ENCODE measurements at places on chromosomes 13 and 19.

GRCh38 chr19:35710784-35711723 is 6.7 kb downstream of the ZBTB32 start:
- no peak for DNase-seq

- DNase-seq, result peak; percentile 85
Observed at GRCh38 chr19:43755256-43755801, 567 bp upstream of the SMG9 start.

GRCh38 chr19:57701625-57702024 is 7.4 kb downstream of the ZNF154 start:
- DNase-seq, result no peak

DNA sequence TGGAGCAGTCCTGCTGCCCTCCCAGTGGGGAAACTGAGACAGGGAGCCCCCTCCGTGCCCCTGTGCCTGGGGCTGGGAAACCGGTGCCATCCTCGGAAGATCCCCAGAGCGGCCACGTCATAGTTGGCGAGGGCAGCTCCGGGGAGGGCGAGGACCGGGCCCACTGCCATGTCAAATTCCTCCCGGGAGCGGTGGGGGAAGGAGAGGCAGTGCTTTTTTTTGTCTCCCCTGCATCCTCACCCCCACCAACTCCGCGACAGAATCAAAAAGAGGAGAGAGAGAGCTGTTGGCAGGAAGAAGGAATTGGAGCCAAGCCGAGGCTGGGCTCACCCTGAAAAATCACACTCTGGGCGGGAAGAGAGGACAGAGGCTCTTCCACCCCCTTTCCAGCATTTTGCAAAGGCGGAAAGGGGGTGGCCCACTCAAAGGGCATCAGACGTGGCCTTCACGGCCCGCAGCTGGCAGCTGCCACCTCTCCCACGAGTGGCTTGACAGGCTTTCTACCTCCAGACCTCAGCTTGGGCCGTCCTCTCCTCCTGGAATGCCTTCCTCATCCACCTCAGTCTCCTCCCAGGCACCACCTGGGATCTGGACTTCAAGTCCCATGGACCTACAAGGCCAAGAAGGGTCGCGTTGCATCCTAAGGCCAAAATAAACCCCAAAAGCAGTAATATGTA is 19.6 kb upstream of the NFIC start:
- DNase-seq, result peak; percentile 79

- no peak for DNase-seq
Observed at GRCh38 chr13:19836472-19836871, 27.0 kb downstream of the ZMYM5 start.

GRCh38 chr19:47406711-47407416 is 12.5 kb downstream of the MEIS3 start:
- no peak for DNase-seq

DNA sequence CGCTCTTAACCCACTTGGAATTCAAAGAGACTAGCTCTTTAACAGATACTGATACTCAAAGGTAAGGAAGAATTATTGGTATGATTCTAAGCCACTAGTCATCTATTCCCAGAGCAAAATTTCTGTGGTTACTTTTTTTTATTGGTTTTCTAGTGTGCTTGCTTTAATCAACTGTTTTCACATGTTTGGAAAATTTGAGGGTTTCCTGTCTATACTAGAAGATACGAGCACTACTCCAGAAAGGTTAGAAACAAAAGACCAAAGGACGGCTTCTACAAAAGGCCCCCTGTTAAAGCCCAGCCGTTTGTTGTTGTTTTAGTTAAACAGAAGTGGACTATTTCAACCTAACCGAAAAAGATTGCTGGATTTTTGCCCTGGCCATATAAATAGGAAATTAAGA is 18.5 kb upstream of the LPAR6 start:
- no peak for DNase-seq

DNA sequence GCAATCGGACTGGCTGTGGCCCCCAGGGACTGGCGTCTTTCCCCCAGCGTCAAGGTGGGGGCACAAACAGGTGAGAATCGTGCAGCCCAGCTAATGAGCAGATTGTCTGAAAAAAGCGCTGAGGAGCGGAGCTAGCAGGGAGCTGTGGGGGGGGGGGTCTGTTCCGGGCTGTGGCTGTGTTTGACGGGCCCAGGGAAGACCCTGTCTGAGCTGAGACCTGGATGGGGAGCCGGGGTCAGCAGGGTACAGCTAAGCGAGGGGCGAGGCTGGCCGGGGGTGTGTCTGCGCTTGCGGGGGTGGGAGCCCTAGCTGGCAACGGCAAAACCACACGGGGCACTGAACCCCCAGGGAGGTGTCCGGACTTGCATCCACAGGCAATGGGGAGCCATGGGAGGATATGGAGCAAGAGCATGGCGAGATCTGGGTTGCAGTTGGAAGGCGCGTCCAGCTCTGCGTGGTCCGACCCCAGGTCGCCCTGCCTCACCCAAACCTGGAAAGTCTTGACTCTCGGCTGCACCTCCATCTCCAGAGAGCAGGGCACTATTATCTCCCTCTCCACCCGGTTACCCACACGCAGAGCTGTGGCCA is 4.6 kb downstream of the LINGO3 start:
- no peak for DNase-seq

DNA sequence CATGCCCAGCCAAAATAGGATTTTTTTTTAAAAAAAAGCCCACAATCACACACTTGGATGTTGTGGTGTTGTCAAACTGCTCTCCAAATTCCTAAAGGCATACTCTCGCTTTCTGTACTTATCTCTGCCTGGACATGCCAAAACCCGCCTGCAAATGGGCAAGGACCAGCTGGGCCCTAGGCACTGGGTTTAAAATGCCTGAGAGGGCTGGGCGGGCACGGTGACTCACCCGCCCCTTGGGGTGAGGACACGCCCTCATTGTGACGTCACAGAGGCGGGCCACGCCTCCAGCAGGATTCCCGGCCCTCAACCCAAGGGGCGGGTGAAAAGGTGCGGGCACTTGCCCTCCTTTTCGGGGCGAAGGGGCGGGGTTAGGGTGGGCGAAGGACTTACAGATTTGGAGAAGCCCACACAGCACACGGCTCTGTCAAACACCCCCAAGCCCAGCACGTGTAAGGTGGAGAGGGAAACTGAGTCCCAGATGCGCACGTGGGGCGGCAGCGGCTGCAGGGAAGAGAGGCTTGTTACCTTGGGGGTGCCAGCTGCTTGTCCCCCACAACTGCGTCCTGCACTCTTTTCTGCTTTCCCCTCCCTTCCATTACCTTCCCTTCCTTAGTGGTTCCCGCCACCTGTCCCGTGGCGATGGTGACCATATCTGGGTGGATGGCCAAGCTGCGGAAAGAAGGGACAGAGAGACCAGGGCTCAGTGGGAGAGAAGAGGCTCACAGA is 6.6 kb downstream of the EML2 start:
- DNase-seq, result peak; percentile 65

- no peak for DNase-seq
Observed at GRCh38 chr13:79684371-79684770, 203.4 kb downstream of the NDFIP2 start.

- DNase-seq, result no peak
Observed at GRCh38 chr13:55615081-55615480, 1525.6 kb upstream of the PRR20A start.

DNA sequence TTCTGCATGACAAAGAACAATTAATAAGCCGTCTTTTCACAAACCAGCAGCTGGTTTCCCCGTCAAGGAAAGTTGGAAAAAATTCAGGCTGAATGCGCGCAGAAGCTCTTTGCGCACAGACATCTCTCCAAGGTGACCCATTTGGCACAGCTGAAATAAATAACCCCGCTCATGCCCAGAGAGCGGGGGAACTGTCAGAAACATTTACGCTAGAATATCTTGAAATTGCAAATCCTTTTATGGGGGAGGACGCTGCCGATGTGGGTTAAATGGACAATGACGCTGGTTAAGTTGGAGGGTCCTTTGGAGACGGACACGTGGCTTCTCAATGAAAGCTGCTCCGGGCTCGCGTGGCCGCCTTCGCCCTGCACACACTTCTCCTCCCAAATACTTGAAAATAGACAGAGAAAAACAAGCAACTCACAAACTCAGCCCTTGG is 30.6 kb downstream of the GSX1 start:
- DNase-seq, result no peak

GRCh38 chr19:4267101-4267900 is 11.8 kb upstream of the SHD start:
- peak; percentile 21 for DNase-seq

GRCh38 chr19:38675611-38676010 is 28.2 kb downstream of the ACTN4 start:
- no peak for DNase-seq

DNA sequence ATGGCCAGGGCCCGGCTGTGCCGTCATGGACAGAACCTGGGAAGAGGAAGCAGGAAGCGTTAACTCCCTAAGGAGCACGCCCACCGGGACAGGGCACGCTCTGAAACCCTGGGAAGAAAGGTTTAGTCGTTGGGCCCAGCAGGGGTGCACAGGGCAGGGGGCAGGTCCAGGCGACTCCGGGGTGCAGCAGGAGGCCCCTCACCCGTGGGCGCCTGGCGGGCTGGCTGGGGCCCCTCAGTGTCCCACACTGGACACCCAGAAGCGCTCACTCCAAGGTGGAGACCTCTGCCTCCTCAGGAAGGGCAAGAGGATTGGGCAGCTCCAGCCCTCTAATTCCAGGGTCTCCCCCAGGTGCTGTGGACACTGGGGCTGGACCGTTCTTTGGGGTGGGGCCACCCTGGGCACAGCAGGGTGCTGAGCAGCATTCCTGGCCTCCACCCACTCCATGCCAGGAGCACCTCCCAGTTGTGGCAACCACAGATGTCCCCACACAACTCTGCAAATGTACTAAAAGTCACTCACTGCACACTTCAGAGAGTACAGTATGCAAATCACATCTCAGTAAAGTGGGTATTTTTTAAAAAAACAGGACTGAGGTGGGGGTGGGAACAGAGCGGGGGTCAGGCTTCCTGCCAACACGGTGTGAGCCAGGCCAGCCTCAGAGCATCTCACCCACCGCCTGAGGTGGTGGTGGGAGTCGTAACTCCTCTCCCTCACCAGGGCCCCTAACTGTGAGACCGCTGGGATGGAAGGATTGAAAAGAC is 35.2 kb downstream of the PIP5K1C start:
- no peak for DNase-seq

DNA sequence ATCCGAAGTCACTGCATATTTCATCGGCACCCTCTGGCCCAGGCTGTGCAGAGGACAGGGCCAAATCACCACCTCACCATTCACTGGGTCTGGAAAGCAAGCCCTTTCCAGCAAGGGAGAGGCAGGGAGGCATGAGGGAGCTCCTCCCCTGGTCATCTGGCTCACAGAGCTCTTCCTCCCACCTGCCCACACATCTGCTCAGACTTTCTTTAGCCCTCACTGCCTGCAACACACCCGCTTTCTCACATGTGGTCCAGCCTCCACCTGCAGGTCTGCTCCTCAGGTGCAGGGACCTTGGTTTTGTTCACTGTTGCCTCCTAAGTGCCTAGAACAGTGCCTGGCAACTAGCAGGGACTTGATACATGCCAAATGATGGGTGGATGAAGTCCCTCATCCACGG is 21.0 kb upstream of the SLC35E1 start:
- no peak for DNase-seq

GRCh38 chr13:100139817-100140216 is 50.9 kb downstream of the PCCA start:
- no peak for DNase-seq

GRCh38 chr19:50803633-50804419 is 13.6 kb downstream of the ACP4 start:
- no peak for DNase-seq

- no peak for DNase-seq
Observed at GRCh38 chr19:2003874-2004273, 11.6 kb downstream of the BTBD2 start.

DNA sequence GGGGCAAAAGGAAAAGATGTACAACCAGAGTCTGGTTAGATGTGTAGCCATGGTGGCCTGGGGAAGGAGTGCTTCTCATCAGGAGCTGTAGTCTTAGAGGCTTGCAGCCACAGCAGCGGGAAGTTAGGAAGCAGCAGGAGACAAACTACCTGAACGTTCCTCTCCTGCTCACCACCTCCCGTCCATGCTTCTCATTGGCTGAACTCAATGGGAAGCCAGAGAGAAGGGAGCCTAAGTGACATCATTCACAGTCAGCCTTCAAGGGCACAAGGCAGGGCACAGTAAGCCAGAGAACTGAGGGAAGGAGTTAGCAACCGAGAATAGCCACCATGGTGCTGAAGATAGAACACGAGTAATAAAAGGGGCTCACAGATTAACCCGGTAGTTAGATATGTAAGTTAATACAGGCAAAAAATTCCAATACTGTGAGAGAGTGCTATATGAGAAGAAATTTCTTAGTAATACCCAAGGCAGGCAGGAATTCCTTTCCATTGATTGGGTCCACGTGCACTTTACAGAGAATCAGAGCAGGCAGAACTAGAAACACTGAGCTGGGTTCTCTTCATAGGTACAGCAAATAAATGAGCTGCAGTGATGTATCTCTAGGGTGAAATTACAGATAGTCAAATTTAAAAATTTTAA is 391.5 kb upstream of the DACH1 start:
- no peak for DNase-seq

GRCh38 chr19:36103842-36104552 is 6.9 kb upstream of the OVOL3 start:
- DNase-seq, result no peak

- peak; percentile 25 for DNase-seq
Observed at GRCh38 chr19:27974082-27974513, 1238.9 kb downstream of the UQCRFS1 start.

- DNase-seq, result peak; percentile 6
Observed at GRCh38 chr13:22000191-22000590, 329.3 kb downstream of the FGF9 start.

- no peak for DNase-seq
Observed at GRCh38 chr13:76245920-76246319, 609.8 kb downstream of the LMO7 start.
